Central memory CD4-positive, alpha-beta T cell (primary cell): ENCODE measurements at places on chromosomes 7 and 10.
A peak's percentile ranks its signal among the peaks of the same experiment; 100 is the strongest.

GRCh38 chr10:12510984-12511383 is 161.6 kb downstream of the CAMK1D start:
- no peak for DNase-seq

DNA sequence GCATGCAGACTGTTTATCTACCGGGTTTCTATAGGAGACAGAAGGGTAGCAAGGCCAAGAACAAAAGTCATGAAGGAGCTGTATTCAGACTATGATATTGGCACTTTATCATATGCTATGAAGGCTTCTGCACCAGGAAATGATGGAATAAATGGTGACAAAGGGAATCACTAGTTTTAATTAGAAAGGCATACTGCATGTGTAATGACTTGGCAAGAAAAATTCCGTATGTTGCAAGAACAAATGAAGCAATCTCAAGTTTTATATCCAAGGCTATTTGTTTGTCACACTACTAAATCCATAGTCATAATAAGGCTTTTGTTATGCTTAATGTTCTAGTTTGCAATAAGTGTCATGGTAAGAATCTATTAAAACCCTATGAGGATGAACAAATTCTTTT is 230.9 kb downstream of the ZEB1 start:
- DNase-seq = no peak

DNA sequence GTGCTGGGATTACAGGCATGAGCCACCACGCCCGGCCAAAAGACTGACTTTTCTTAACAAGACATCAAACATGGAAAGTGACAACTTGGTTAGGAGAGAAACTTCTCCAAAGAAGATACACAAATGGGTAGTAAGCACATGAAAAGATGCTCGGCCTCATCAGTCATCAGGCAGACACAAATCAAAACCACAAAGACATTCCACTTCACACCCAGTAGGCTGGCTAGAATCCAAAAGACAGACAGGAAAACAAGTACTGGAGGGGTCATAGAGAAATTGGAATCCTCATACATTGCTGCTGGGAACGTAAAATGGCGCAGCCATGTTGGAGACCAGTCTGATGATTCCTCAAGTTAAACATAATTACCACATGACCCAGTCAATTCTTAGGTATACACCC is 16.4 kb downstream of the SEPHS1 start:
- DNase-seq = no peak

GRCh38 chr7:138238734-138239659 is 162.7 kb downstream of the AKR1D1 start:
- DNase-seq = no peak

GRCh38 chr7:123639631-123640030 is 16.0 kb upstream of the LMOD2 start:
- DNase-seq = no peak

- no peak for DNase-seq
Measured at GRCh38 chr7:111259991-111260390, 169.1 kb downstream of the LRRN3 start.

DNA sequence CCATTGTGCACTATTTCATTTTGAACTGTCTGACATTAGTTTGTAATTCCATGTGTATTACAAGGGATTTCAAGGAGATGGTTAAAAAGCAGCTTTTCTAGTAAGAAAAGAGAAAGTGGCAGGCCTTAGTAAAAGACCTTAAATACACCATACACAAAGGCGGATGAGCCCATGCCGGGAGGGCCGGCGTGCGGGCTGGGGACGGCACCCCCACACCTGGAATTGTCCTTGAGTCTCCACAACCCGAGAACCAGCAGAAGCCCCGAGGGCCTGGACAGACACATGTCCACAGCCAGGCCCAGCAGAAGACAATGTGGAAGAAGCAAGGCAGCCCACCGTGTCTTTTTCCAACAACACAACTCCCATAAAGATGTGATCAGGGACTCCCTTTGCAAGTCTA is 123.7 kb upstream of the TCERG1L start:
- no peak for DNase-seq

GRCh38 chr7:30660331-30661255 is 21.7 kb downstream of the CRHR2 start:
- no peak for DNase-seq

DNA sequence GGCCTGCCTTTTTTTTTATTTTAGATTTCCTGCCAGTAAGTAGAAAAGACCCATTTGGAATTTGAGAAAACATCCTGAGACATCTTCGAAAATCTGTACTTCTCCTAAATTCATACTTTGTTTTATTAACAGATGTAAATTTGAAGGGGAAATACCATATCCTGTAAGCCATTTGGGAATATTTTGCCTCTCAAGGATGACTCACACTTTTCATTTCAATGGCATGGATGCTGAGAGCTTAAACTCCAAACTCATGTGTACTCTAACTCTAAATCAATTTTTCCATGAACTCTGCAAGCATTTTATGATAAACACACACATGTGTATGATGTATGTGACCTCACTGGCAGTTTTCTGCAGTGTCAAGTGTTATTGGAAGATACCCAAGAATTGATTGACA is 89.0 kb downstream of the SEMA3A start:
- DNase-seq = no peak

GRCh38 chr7:86479144-86479543 is 164.6 kb upstream of the GRM3 start:
- no peak for DNase-seq

DNA sequence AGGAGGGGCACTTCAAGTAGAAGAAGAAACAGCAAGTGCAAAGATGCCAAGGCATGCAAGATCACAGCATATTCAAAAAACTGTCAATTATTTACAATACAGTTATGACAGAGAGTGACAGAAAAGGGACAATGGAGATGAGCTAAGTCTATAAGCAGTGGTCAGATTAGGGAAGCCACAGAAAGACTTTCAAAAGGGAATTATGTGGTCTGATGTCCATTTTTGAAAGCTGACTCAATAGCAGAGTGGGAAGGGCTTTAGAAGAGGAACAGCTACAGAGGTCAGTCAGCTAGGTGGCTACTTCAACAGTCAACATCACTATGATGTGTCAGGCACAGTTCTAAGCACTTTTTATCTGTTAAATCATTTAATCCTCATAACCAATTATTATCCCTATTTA is 45.2 kb upstream of the SPOCK2 start:
- DNase-seq = no peak

DNA sequence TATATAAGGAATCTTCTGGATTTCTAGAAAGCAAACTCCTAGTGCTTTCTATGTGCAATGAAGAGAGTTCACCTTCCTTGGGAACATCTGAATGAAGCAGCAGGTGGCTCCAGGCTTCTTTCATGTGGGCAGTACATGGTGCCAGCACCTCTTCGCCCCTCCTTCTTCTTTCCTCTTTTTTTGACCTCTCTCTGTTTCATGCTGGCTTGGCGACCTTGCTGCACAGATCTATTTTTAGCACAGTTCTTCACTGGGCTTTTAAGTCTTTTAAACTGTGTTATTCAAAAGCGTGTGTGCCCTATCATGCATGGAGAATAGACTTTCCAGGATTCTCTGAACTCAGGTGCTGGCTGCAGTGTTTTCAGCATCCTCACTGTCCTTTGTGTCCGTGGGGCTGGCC is 400.3 kb upstream of the PRKCQ start:
- DNase-seq = no peak

- DNase-seq = no peak
Measured at GRCh38 chr10:106082865-106083264, 1081.6 kb downstream of the SORCS1 start.

GRCh38 chr7:45710271-45711160 is 136.3 kb downstream of the ADCY1 start:
- DNase-seq = no peak

- peak; percentile 54 for DNase-seq
Measured at GRCh38 chr7:128209229-128210035, 31.6 kb upstream of the LEP start.

DNA sequence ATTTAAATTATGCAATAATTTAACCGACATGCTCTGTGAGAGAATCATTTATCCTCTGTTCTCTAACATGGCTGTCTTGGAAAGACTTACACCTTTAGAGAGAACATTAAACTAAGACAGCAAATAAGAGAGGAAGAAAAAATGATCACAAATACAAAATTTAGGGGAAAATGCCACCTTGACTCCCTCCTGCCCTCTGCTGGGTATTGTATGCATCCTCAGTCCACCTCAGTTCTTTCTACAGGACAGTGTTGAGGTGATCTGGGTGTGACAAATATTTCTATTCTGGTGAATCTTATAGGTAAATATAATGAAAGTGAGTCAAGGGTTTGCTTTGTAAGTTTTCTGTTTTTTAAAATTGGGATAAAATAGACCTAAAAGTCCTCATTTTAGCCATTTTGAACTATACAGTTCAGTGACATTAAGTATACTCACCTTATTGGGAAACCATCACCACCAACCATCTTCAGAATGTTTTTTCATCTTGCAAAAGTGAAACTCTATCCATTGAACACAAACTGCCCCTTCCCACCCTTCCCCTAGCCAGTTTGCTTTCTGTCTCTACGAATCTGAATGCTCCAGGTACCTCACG is 61.5 kb upstream of the ELMO1 start:
- peak; percentile 3 for DNase-seq

GRCh38 chr10:125980521-125981035 is 84.2 kb downstream of the FANK1 start:
- DNase-seq = no peak

DNA sequence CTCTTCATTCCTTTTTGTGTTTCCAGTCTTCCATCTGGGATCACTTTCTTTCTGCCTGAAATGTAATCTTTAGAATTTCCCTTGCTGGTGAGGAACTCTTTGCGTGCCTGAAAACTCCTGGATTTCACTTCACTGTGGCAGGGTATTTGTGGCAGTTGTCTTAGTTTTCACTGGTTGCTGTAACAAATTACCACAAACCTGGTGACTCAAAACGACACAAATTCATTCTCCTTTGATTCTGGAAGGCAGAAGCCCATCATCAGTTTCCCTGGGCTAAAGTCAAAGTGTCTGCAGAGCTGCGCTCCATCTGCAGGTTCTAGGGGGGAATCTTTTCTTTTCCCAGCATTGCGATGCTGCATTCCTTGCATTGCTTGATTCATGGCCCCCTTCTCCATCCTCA is 109.3 kb downstream of the RBM20 start:
- DNase-seq = no peak

DNA sequence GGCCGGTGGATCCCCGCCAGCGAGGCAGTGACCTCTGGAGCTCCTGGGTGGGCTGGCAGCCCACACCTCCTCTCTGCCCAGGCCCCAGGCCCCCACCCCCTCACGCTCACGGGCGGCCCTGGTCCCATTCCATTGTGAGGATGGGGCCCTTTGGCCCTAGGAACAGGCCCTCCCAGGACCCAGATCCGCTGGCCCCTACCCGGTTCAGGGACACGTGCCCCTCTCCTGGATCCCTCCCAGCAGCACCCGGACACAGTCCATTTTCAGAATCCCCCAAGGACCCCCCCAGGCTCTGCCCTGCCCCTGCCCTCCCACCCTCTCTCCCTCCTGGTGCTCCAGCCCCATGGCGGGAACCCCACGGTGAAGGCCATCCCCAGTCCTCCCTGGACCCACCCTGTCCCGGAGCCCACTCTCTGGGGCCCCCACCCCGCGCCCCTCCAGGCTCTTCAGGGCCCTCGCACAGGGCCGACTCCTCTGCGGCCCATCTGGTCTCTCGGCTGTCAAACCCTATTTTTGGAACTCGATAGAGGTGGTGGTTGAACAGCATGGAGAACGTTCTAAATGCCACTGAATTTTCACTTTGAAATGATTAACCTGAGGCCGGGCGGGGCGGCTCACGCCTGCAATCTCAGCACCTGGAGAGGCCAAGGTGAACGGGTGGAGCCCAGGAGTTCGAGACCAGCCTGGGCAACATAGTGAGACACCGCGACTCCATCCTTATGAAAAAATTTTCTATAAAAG is 8.1 kb downstream of the ADAP1 start:
- DNase-seq = no peak

DNA sequence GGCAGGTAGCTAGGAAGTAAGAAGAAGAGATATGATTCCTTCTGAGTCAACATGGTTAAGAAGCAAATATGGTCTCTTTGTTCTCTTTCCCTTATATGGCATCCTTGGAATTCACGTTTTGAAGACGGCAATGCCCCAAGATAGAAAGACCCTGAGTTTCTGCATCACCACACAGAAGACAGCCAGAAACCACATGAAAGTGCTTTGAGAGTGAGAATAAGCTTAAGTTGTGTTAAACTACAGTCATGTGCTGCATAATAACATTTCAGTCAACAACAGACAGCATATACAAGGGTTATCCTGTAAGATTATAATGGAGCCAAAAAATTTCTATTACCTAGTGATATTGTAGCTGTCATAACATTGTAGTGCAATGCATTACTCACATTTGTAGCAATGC is 89.9 kb upstream of the STEAP1 start:
- no peak for DNase-seq

GRCh38 chr10:84946904-84947303 is 618.5 kb downstream of the CCSER2 start:
- no peak for DNase-seq

DNA sequence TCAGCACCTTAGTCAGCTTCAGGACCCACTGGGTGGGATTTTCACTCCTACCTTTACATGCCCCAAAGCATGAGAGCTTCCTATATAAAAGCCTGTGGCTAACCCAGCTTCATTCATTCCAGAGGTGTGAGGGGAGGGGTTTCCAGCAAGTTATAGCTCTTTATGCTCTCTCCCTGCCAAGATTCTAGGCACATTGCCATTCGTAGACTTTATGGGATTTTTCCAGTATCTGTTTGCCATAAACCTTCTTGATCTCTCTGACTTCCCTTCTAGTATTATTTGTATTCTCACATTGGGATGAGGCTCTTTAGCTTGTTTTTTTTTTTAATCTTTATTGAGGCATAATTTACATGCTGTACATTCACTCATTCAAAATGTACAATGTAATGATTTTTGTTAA is 67.5 kb downstream of the POU6F2 start:
- no peak for DNase-seq

- no peak for DNase-seq
Measured at GRCh38 chr7:102197599-102197998, 89.1 kb upstream of the SH2B2 start.

DNA sequence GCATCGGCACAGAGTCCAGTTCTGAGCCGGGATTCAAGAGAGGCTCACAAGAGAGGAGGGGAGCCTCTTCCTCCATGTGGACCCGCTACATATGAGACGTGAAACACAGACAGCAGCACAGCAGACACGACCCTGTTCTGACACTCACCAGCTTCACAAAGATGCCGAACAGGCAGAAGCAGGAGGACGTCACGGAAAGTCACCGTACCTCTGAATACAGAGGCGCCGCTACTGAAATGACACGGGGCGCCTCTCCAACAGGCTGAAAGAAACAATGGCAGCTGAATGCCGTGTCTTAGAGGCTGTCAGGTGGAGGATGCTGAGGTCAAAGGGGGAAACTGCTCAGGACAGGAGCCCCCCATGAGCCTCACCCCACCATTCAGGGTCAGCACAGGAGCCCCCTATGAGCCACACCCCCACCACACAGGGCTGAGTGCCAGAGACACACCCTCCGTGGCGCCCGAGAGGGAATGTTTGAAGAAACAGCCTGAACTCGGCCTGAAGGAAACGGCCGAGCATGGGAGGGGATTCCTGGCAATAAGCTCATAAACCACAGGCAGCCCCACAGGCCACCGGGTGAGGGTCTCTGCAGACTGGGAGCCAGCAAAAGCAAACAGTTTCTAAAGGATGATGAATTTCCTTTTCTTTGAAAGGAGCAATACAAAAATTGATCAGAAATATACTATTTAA is 510.3 kb downstream of the PTPRN2 start:
- no peak for DNase-seq

GRCh38 chr10:87550741-87551140 is 46.0 kb downstream of the MINPP1 start:
- no peak for DNase-seq
